ENCODE measurements at places on chromosomes 6 and 20.

GRCh38 chr6:11374036-11375010 lies 141.9 kb upstream of the NEDD9 start:
- no peaks in the 10 kb centered on the region for H3K27me3 ChIP-seq
- H3K27ac ChIP-seq, result no peak overlapping the region
- H3K4me3 ChIP-seq, result no peak overlapping the region

DNA sequence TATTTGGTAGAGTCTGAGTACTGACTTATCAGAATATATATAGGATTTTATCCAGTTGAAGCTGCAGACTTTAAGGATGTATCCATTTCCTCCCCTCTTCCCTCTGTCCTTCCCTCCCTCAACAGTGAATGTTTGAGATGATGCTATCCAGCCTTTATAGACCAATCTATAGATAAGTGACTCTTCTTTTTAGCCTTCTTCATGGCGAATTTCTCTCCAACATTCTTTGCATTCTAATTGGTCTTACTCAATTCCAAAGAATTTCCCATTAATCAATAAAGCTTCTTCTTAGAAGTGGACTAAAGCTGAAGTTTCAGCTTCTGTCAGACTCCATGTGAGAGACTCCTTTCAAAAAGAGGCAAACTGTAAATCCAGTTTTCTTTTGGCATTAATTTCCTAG lies 99.3 kb downstream of the AIG1 start:
- no peaks in the 10 kb centered on the region for H3K4me1 ChIP-seq
- H3K27ac ChIP-seq, result no peak overlapping the region
- H3K4me3 ChIP-seq, result no peak overlapping the region
- no peaks in the 10 kb centered on the region for H3K27me3 ChIP-seq
- DNase-seq, result no peak

DNA sequence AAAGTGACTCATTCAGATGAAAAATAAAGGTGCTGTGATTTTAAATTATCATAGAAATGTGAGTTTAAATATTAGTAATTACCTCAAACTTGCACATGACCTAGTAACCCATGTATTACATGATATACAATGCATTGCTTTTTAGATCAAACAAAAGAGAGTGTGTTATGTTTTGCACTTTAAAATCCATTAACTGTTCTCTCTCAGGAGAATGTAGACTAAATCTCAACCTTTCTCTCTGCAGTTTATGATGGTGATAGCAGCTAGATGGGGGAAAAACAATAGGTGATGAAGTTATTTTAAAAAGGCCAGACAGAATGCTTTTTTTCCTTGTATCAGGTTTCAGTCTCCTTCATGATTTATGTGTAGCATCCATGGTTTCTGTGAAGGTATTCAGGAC lies 404.4 kb upstream of the RNF217 start:
- no peaks in the 10 kb centered on the region for H3K4me1 ChIP-seq
- no peak overlapping the region for H3K27ac ChIP-seq
- DNase-seq, result no peak
- no peaks in the 10 kb centered on the region for H3K27me3 ChIP-seq
- H3K4me3 ChIP-seq, result no peak overlapping the region

DNA sequence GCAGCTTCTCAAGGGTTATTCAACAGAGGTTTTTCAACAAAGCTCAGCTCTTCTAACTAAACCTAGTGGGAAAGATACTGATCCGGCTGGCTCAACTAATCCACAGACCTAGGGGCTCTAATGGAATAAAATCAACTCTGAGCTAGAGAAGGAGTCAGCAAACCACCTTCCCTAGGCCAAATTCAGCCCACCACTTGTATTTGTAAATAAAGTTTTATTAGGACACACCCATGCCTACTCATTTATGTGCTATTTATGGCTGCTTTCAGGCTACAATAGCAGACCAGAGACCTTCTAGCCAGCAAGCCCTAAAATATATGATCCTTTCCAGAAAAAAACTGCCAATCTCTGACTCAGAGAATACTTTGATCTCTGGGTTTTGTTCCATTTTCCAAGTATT lies 6.0 kb upstream of the RAB22A start:
- H3K27me3 ChIP-seq, result no peaks in the 10 kb centered on the region
- H3K4me3 ChIP-seq, result no peak overlapping the region
- no peaks in the 10 kb centered on the region for H3K36me3 ChIP-seq

DNA sequence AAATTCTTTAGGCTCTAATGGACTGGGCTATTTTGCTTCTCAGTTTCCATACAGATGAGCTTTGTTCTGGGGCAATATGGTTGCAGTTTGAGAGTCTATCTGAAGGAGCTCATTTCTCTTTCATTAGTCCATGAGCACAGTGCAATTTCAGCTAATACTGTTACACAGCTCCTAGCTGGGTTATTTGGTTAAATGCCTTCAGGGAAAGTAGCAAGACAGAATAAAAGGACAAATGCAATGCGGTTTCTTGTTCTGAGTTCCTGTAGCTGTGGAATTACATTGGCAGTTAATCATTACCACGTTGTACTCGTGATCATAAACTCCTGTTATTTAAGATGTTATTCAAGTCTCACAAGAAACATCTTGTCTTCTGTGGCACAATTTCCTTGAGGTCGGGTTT lies 127.7 kb downstream of the BFSP1 start:
- no peak overlapping the region for H3K4me3 ChIP-seq
- H3K36me3 ChIP-seq, result no peaks in the 10 kb centered on the region
- no peaks in the 10 kb centered on the region for H3K27me3 ChIP-seq
- no peak overlapping the region for H3K27ac ChIP-seq
- no peaks in the 10 kb centered on the region for H3K4me1 ChIP-seq

GRCh38 chr6:143806282-143807102 lies 36.6 kb upstream of the LTV1 start:
- no peak for DNase-seq
- H3K4me1 ChIP-seq, result no peaks in the 10 kb centered on the region
- H3K36me3 ChIP-seq, result peaks cover 4% of the 10 kb centered on the region
- no peak overlapping the region for H3K27ac ChIP-seq
- H3K4me3 ChIP-seq, result no peak overlapping the region

DNA sequence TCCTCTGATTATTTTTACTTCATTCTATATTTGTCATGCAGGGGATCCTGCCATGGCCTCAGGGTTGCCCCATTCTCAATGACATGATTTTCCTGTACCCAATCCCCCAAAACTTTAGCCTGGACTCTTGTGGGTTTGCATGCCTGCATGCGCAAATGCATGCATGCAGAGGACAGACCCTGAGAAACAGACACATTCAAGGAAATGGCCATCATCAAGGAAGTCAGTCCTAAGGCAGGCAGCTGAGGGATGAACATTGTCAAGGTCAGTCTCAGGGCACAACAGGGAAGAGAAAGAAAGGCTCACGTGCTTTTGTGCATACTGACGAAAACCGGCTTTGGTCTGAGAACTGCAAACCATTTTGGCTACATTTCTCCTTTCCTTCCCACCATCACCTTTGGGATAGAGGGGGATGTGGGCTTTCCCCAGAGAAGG lies 13.1 kb downstream of the NEDD9 start:
- peaks cover 97% of the 10 kb centered on the region for H3K4me1 ChIP-seq
- peak overlapping the region; percentile 86 for H3K27ac ChIP-seq
- H3K36me3 ChIP-seq, result no peaks in the 10 kb centered on the region
- no peaks in the 10 kb centered on the region for H3K27me3 ChIP-seq
- no peak for DNase-seq
- no peak overlapping the region for H3K4me3 ChIP-seq

- H3K36me3 ChIP-seq, result no peaks in the 10 kb centered on the region
- no peak for DNase-seq
- H3K27me3 ChIP-seq, result no peaks in the 10 kb centered on the region
- no peak overlapping the region for H3K4me3 ChIP-seq
Observed at GRCh38 chr20:13173201-13173600, 47.9 kb upstream of the ISM1 start.

GRCh38 chr20:48287021-48287494 lies 501.8 kb upstream of the SULF2 start:
- no peak overlapping the region for H3K27ac ChIP-seq
- H3K4me1 ChIP-seq, result no peaks in the 10 kb centered on the region
- DNase-seq, result no peak
- H3K27me3 ChIP-seq, result no peaks in the 10 kb centered on the region
- no peak overlapping the region for H3K4me3 ChIP-seq

- no peaks in the 10 kb centered on the region for H3K4me1 ChIP-seq
- no peaks in the 10 kb centered on the region for H3K27me3 ChIP-seq
- no peak overlapping the region for H3K27ac ChIP-seq
- no peak for DNase-seq
Observed at GRCh38 chr6:169391473-169392071, 137.9 kb upstream of the THBS2 start.

- no peak overlapping the region for H3K4me3 ChIP-seq
- no peaks in the 10 kb centered on the region for H3K27me3 ChIP-seq
- no peaks in the 10 kb centered on the region for H3K36me3 ChIP-seq
- DNase-seq, result no peak
- H3K4me1 ChIP-seq, result no peaks in the 10 kb centered on the region
Observed at GRCh38 chr20:17491488-17491887, 39.7 kb downstream of the BFSP1 start.

- H3K4me3 ChIP-seq, result no peak overlapping the region
- no peak overlapping the region for H3K27ac ChIP-seq
- H3K36me3 ChIP-seq, result no peaks in the 10 kb centered on the region
- no peak for DNase-seq
Observed at GRCh38 chr6:82783587-82784236, 281.9 kb downstream of the UBE3D start.

DNA sequence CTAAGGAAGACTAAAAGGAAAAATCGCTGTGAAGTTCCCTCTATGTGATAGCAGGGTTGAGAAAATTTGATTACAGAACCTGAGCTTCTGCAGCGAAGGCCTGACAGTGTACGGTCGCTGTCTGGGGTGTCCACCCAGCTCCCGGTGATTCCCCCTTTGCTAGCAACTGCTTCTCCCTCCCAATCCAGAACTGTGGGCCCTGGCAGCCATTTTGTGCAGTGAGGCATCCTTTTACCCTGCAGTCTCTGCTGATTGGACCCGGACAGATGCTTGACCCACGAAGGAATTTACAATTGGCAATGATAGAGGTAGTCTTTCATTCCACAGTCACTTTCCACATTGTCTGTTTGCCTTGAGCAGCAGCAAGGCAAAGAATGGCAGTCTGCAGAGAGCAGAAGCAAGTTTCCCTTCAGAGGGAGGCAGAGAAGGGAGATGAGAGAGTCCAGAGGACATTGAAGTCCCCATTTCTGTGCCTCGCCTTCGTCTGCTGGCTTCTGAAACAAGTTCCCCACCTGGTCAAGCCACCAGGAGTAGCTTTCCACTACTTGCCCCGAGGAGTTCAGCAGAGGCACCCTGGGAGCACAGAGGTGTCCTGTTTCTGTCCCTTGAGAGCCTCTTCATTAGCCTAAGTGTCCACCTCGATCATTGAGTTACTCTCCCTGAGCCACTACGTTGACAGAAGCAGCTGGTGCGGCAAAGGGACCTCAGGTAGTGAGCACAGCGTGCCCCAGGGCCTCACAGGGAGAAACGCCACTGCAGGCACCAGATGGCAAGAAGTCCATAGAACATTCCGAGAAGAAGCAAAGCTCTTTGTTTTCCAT lies 370.3 kb downstream of the NRN1 start:
- H3K27me3 ChIP-seq, result no peaks in the 10 kb centered on the region
- no peaks in the 10 kb centered on the region for H3K4me1 ChIP-seq
- H3K4me3 ChIP-seq, result no peak overlapping the region
- H3K36me3 ChIP-seq, result no peaks in the 10 kb centered on the region
- DNase-seq, result no peak
- no peak overlapping the region for H3K27ac ChIP-seq

GRCh38 chr6:35082046-35082732 lies 59.0 kb downstream of the TCP11 start:
- H3K4me3 ChIP-seq, result no peak overlapping the region
- no peaks in the 10 kb centered on the region for H3K27me3 ChIP-seq
- H3K4me1 ChIP-seq, result no peaks in the 10 kb centered on the region
- H3K36me3 ChIP-seq, result peaks cover 88% of the 10 kb centered on the region

GRCh38 chr6:4358414-4359107 lies 223.2 kb upstream of the ECI2 start:
- DNase-seq, result peak; percentile 88
- peaks cover 14% of the 10 kb centered on the region for H3K4me1 ChIP-seq
- peak overlapping the region; percentile 7 for H3K27ac ChIP-seq
- no peak overlapping the region for H3K4me3 ChIP-seq
- no peaks in the 10 kb centered on the region for H3K36me3 ChIP-seq

DNA sequence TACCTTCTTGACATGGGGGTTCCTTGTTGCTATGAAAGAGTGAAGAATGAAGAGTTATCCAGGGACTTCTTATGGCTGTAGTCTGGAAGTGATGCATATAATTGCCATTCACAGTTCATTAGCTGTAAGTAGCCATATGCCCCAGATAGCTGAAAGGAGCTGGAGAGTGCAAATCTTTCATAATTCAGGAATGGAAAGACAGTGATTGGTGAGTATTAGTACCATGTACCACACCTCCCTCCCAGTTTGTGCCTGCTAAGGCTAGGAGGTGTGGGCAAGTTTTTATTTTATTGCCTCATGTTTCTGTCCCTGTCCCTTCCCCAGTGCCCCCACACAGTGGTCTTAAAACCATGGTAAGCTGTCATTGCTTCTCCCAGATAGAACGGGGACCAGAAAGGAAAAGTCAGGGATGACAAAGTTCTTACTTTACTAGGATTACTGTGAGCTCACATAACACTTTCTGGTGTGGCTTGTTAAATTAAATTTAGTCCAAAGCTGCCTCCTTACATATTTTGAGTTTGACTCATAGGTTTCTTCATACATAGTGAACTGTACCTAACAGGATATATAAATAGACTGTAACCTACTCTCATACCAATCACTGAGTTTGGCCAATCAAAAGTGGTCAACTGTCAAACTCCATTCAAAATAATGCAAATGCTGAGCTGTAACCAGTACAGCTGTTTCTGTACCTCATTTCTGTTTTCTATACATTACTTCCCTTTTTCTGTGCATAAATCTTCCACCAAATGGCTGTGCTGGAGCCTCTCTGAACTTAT lies 119.4 kb downstream of the RFPL4B start:
- H3K27me3 ChIP-seq, result no peaks in the 10 kb centered on the region
- H3K27ac ChIP-seq, result no peak overlapping the region
- no peak overlapping the region for H3K4me3 ChIP-seq
- no peaks in the 10 kb centered on the region for H3K36me3 ChIP-seq
- H3K4me1 ChIP-seq, result no peaks in the 10 kb centered on the region

GRCh38 chr6:167697316-167697715 lies 129.4 kb upstream of the AFDN start:
- H3K4me3 ChIP-seq, result no peak overlapping the region
- no peak overlapping the region for H3K27ac ChIP-seq
- no peaks in the 10 kb centered on the region for H3K27me3 ChIP-seq
- no peaks in the 10 kb centered on the region for H3K4me1 ChIP-seq
- H3K36me3 ChIP-seq, result no peaks in the 10 kb centered on the region

- DNase-seq, result peak; percentile 34
- H3K4me3 ChIP-seq, result no peak overlapping the region
- H3K4me1 ChIP-seq, result peaks cover 6% of the 10 kb centered on the region
- no peaks in the 10 kb centered on the region for H3K27me3 ChIP-seq
- H3K36me3 ChIP-seq, result no peaks in the 10 kb centered on the region
Observed at GRCh38 chr6:134373282-134373922, 55.5 kb upstream of the SGK1 start.

DNA sequence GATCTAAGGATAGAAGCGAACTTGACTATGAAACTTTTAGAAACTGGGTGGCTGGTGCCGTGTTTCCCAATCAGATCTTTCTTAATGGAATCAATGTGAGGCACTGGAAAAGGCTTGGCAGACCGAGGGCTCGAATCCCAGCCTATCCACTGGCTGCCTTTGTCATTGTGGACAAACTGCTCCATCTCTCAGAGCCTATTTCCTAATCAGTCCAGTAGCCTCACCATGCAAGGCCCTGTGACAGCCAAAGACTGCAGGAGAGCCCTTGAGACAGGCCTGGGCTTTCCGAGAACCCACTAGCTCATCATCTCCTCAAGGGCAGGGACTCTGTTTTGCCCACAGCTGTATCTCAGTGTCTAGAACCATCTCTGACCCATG lies 43.4 kb downstream of the SPDEF start:
- no peak overlapping the region for H3K27ac ChIP-seq
- H3K36me3 ChIP-seq, result no peaks in the 10 kb centered on the region
- DNase-seq, result no peak
- H3K4me3 ChIP-seq, result no peak overlapping the region
- no peaks in the 10 kb centered on the region for H3K4me1 ChIP-seq
